Kidney epithelial cell (primary cell): ENCODE measurements at places on chromosomes 7 and 10. TPM values are rescaled to one million over a fixed set of nuclear protein-coding genes. Genes with fewer than 3 reads are reported as not detected.

DNA sequence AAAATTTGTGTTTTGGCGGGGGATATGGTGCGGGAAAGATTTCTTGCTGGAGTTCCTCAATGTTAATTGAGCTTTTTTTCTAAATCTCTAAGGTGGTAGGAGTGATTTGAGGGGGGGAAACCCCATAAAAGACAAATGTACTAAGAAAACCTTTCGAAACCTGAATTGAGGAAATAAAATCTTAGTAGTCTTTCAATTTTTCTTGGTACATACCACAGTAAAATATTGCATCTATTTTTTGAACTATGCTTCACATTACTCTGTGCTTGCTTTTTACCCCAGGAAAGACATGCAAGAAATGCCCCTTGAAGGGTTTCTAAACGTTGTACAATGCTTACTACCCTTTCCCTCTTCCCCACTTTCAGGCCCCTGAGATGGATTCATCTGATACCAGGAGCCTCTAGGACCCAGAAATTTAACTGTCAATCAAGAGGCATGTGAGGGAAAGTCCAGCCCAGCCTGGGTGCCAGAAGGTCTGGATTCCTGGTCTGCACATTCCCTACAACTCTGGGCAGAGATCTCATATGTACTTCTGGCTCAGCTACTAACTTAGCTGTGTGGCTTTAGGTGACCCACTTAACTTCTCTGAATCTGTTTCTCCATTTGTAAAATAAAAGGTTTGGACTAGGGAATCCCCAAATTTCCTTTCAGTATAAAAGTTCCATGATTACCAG is 5.8 kb upstream of the PDCD4 start:
- no peak for DNase-seq

PLCE1 gene
- 0.55 and 0.84 TPM in 2 replicates for total RNA-seq

CYP2E1 gene
- 3.0 and 3.1 TPM in 2 replicates for total RNA-seq

TMUB1 gene
- total RNA-seq, result 46.3 and 66.0 TPM in 2 replicates

PAX4 gene
- not detected in 2 replicates for total RNA-seq

MYOF gene
- 141 and 142 TPM in 2 replicates for total RNA-seq

GRCh38 chr10:97821308-97822038 is 28.2 kb upstream of the GOLGA7B start:
- no peak for DNase-seq

DNA sequence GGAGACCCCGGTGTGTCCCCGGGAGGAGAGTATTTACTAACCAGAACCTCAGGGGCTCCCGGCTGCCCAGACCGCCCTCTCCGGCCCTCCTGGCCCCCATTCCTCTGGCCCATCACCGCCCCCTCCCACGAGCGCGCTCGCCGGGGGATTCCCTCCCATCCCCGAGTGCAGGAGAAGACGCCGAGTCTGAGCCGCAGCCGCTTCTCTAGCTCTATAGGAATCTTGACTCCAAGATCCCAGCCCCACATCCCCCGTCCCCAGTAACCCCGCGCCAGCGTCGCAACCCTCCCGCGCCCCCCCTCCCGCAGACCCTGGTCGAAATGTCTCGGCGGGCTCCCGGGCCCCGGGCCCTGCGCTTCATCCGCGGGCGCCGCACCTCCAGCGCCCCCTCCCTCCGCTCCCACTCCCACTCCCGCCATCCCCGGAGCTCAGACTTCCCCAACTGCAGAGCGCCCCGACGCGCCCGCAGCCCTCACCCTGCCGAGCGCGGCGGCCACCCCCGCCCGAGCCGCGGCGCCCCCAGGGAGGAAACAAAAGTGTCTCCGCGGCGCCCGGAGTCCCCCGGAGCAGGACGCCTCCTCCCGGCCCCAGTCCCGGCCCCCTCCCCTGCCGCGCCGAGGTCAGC is 541 bp downstream of the ELMO1 start:
- no peak for DNase-seq

DNA sequence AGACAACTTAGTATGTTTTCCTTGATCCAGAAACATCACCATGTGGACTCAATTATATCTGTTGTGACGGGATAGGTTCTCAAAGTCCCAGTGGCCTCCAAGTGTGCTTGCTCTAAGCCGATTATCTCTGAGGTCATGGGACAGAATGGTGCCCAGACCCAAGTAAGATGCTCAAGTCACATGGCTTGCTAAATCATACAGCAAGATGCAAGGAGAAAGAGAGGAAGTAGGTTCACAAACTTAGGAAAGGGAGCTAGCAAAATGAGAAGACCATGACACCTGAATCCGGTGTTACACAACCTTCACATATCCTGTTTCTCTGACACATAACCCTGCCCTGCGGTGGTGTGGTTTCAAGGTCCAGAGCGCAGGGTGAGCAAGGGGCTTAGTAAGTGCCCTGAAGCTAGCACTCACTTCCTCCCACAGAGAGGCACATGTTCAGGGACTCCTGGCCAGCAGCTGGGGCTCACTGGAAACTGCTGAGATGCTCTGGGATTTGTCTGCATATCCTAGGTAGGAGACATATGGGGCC is 590.9 kb upstream of the ANKRD30A start:
- peak; percentile 97 for DNase-seq

GRCh38 chr10:89419548-89419947 is 5.2 kb downstream of the IFIT5 start:
- DNase-seq, result no peak

DNA sequence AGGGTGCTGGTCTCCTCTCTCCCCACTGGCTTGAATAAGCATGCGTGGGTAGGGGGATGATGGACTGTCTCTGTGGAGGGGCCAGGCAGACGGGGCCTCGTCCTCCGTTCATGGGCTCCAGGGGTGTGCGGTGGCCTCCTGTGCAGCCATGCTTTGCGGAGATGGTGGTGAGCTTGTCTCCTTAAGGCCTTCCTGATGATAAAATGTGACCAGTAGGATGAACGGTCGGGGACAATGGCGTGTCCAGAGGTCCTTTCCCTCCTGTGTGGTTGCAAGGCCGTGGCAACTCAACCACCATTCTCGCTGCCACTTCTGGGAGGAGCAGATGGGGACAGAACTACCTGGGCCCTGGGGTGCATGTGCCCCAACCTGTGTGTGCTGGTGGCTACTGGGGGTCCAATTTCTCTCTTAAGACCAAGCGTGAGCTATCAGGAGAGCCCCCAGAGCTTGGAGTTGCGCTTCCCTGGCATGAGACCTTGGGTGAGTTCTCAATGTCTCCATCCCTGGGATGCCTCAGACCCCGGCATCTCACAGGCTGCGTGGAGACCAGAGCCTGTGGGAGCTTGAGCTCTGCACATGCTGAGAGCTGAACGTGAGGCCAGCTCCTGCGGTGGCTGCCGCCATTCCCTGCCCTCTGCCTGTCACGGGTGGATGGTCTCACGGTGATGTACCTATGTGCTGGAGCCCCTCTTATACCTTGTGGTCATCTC is 112.2 kb downstream of the INPP5A start:
- DNase-seq, result no peak

CCDC136 gene
- total RNA-seq, result 7.1 and 7.2 TPM in 2 replicates

NUTM2E gene
- total RNA-seq, result 1.3 TPM in 1 of 2 replicates, not detected in the other

HOXA11 gene
- total RNA-seq, result 11.4 and 17.3 TPM in 2 replicates

WASHC2C gene
- total RNA-seq, result 49.1 and 51.5 TPM in 2 replicates

GRCh38 chr7:17912536-17913235 is 27.6 kb downstream of the SNX13 start:
- DNase-seq, result no peak

- no peak for DNase-seq
These were observed 76.9 kb upstream of the LRRC4 start for GRCh38 chr7:128108129-128108528.

SNX10 gene
- total RNA-seq, result 23.6 and 27.9 TPM in 2 replicates

DNA sequence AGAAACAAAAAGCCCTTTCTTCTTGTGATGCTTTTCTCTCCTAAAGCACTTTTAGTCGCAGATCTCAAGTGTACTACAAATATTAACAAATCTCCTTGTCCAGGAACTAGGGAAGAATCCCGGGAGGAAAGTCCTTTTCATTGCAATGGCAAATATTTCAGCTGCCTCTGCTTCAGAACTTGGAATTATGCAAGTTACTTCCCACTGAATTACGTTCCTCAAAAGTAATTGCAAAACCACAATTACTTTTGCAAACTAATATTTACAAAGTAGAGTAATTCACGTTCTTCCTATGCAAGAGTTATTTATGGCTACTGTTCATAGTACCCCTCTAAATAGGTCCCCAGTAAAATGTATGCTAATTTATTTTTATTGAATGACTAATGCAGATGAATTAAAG is 14.5 kb downstream of the PRKCQ start:
- DNase-seq, result no peak

DNA sequence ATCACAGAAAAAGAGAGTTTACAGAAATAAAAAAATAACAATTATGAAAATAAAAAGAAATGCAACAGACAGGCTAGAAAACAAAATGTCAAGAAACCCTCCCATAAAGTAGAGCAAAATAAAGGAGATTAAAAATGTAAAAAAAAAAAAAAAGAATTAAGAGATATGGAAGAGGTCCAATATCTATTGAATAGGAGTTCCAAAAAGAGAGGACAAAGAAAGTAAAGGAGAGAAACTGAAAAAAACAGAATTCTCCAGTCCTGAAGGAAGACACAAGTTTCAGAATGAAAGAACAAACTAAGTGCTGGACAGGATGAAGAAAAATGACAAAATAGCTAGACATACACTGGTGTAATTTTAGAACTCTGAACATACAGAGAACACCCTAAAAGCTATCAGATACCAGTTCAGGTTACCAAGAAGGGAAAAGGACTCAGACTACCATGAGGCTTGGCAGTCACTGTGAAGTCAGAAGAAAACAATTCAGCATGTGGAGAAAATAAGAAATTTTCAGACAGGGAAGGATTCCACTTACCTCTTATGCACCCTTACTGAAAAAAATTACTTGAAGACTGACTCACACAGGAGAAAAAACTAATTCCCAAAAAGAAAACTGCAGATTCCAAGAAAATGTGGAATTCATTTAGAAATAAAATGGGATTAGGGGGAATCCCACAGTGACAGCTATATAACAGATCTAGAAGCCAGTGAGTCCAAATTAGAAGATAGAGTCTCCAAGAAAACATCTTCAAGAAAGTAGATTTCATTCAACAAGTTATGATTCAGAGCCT is 40.4 kb upstream of the ABLIM1 start:
- no peak for DNase-seq

DNA sequence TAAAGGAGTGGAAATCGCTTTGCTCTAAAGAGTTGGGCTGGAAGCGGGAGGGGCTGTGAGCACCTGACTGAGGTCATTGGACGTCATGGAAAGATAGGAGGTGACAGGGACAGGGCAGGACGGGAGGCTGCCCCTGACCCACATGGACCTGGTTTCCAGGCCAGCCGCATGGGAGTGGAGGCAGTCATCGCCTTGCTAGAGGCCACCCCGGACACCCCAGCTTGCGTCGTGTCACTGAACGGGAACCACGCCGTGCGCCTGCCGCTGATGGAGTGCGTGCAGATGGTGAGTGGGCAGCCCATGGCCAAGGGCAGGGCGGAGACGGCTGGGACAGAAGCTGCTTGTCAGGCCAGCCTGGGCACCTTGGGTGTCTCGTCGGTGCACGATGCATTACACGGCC is 41.8 kb downstream of the PFKP start:
- DNase-seq, result no peak

- no peak for DNase-seq
These were observed 134.1 kb downstream of the ADCYAP1R1 start for GRCh38 chr7:31186202-31186601.

- no peak for DNase-seq
These were observed 1.1 kb downstream of the EPHB6 start for GRCh38 chr7:142855756-142856564.

- DNase-seq, result no peak
These were observed 18.2 kb downstream of the FAM25A start for GRCh38 chr10:87038286-87038717.

- DNase-seq, result no peak
These were observed 13.0 kb downstream of the DOCK1 start for GRCh38 chr10:126917975-126918908.

IGFBP1 gene
- total RNA-seq, result 8.1 and 13.5 TPM in 2 replicates

- no peak for DNase-seq
These were observed 29.0 kb upstream of the EIF5AL1 start for GRCh38 chr10:79483299-79483698.

DNA sequence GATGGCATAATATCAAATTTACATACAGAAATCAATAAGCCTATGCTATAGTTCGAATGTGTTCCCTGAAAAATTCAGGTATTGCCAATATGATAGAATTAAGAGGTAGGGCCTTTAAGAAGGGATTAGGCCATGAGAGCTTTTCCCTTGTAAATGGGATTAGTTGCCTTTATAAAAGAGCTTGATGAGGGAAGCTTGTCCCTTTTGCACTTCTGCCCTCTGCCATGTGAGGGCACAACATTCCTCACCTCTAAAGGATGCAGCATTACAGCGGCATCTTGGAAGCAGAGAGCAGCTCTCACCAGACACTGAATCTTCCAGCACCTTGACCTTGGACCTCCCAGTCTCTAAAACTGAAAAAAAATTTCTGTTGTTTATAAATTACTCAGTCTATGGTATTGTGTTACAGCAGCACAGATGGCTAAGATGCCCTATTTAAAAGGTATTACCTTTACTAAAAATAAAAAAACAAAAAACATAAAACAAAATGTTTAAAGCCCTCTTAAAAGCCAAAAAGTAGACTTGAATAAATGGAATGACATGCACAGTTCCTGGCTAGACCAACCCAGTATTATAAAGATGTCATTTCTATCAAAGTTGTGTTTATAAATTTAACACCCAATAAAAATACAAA is 909.6 kb downstream of the REEP3 start:
- peak; percentile 1 for DNase-seq

IFIT1 gene
- 10.4 and 12.7 TPM in 2 replicates for total RNA-seq

NOC3L gene
- total RNA-seq, result 17.8 and 23.1 TPM in 2 replicates

DNA sequence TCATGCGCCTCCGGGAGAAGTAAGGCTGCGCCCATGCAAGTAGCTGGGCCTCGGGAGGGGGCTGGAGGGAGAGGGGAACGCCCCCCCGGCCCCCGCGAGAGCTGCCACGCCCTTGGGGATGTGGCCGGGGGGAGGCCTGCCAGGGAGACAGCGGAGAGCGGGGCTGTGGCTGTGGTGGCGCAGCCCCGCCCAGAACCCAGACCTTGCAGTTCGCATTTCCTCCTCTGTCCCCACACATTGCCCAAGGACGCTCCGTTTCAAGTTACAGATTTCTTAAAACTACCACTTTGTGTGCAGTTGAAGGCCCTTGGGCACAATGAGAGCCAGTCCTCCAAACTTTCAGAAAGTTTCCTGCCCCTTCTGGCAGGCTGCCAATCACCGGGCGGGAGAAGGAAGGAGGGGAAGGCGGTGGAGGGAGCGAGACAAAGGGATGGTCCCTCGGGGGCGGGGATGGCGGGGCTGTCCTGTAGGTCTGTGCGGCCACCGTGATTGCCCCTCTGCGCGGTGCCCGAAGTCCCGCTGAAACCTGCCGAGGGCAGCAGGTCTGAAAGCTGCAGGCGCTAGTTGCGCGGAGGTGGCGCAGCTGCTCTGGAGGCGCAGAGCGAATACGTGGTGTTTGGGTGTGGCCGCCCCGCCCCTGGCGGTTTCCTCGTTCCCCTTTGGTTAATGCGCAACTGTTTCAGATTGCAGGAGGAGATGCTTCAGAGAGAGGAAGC is 2.1 kb downstream of the VIM start:
- no peak for DNase-seq

ZRANB1 gene
- 15.0 and 18.9 TPM in 2 replicates for total RNA-seq

GRCh38 chr7:45677311-45677900 is 103.2 kb downstream of the ADCY1 start:
- DNase-seq, result no peak

PTPRZ1 gene
- total RNA-seq, result under 0.01 and 0.04 TPM in 2 replicates
